ENCODE measurements at places on chromosomes 12 and 14.

DNA sequence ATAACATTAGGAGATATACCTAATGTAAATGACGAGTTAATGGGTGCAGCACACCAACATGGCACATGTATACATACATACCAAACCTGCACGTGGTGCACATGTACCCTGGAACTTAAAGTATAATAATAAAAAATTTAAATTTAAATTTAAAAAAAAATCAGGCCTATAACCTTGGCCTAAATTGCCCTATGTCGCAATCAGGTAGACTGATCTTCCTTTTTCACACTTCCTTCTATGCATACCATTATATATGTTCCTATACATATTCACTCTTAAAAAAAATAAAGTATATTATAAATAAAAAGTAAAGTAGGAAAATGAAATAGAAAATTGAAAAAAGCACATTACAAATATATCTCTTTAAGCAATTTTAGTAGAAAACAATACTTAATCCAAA, 117.7 kb upstream of the GARIN2 start:
- no peak for DNase-seq

GRCh38 chr12:53623548-53624385, 2.4 kb downstream of the ATF7 start:
- DNase-seq, result no peak

DNA sequence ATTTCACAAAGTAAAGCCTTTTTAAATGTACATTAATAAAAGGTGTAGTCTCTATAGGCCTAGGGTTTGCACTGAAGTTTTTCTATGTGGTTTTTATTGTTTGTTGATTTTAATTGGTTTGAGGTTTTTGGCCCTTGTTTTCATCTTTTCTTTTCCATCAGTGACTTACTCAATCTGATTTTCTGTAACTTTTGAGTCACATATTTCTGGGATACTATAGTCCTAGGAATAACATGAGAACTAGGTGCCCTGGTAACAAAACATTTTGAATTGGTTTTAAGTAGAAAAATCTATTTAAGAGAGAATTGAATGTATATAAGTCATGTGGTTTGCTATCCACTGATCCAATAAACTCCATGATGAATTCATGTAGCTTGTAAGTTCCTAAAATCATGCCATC, 311.9 kb downstream of the CEP128 start:
- no peak for DNase-seq

DNA sequence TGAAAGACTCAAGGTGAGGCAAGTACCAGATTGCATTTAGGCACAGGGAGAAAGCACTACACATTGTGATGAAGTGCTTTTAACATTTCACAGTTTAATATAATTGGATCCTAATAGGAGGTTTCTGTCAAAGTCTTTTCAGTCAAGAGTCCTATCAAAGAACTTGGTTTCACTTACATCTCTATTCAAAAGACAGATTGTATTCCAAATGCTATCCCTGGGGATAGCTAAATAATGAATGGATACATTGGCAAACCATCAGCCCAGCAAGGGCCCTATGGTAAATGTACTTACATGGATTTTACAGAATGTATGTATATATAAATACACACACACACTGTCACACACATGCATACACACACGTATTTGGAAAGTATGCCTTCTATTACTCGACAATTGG, 655.5 kb upstream of the FLRT2 start:
- no peak for DNase-seq

DNA sequence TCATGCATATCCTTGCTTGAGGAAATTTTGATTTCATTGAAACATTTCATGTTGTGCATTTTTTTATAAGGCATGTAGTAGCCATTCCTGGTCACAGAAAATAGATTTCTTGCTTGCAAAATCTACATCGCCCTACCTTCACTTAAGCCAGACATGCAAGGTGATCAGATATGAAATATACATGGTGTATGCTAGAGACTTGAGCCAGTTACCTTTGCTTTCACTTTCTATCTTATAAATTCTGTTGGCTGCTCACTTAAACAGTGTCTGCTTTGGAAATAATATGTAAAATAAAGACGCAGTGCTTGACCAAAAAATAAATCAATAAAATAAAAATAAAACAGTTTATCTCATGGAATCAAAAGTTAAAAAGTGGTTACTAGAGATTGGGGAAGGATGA, 136.5 kb downstream of the LRFN5 start:
- no peak for DNase-seq

- no peak for DNase-seq
These were observed 52.6 kb downstream of the GPHB5 start for GRCh38 chr14:63266106-63266505.

DNA sequence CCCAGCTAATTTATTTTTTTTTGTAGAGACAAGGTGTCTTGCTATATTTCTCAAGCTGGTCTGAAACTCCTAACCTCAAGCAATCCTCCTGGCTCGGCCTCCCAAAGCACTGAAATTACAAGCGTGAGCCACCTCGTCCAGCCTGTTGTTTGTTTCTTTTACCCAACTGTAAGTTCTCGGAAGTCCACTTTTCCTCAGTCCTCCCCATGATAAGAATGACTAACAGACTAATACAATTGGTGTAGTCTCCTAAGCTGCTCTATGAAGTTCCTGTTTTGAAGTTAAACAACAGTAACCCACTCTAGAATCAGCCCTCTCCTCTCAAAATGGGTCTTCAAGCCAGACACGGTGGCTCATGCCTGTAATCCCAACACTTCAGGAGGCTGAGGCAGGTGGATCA, 36.5 kb downstream of the HIGD1C start:
- no peak for DNase-seq

DNA sequence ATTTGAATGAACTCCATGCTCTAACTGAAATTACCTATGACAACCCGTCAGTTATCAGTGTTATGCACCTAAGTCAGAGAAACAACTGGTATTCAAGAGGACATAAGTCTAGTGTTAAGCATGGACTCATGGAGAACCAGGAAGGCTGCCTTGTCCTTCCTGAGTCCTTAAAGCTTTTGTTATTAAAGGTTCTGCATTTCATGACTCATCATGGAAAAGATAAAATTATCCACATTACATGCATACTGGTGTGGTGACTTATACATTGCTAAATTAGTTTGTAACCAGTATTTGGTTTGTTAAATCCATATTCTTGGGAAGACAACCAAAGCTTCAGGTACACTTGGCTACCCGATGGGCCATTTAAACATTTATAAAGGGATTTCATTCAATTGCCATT, 6.5 kb upstream of the OR4E1 start:
- DNase-seq, result no peak

GRCh38 chr14:29587761-29588470, 339.7 kb downstream of the PRKD1 start:
- DNase-seq, result no peak

DNA sequence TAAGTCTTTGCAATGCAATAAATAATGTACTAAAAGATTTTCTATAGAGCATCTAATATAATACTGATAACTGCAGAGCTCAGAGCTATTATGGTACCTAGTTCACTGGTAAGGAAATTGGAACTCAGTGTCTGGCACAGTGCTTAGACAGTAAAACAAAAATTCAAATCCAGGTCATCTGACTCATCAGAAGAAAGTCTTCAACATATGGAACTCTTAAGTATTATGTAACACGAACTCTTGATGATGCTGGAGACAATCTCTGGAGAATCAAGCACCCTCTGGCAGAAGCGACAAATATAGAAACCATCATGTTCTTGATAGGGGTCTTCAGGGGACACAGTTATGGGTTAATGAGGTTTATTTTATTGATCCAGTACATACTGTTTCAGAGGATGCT, 37.3 kb upstream of the TRHDE start:
- no peak for DNase-seq

DNA sequence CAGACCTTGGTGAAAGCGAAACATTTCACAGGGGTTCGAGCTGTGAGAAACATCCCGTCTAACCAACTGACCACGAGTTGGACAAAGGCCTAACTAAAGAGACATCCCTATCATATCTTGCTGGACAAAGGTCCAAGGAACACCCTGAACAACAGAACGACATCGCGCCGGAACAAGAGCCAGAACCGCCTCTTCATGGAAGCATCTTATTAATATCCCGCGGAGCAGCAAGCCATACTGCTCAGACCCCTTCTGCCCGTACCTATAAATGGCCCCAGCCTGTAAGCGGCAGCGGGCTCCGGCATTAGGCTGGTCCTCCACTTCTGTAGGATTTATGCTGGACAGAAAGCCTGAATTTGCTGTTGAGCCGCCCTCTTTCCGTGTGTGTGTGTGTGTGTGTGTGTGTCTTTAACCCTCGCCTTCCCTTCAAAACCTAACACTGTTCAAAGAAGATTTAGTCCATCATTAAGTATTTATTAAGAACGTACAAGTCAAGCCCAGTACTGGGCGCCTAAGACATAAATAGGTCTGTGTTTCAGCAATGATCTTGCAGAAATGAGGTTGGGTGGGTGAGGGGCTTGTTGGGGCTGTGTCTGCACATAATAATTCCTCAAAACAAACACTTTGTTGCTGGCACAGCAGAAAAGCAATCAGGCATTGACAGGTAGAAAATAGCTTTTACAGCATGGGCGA, 1.9 kb downstream of the SLC6A15 start:
- DNase-seq, result no peak

DNA sequence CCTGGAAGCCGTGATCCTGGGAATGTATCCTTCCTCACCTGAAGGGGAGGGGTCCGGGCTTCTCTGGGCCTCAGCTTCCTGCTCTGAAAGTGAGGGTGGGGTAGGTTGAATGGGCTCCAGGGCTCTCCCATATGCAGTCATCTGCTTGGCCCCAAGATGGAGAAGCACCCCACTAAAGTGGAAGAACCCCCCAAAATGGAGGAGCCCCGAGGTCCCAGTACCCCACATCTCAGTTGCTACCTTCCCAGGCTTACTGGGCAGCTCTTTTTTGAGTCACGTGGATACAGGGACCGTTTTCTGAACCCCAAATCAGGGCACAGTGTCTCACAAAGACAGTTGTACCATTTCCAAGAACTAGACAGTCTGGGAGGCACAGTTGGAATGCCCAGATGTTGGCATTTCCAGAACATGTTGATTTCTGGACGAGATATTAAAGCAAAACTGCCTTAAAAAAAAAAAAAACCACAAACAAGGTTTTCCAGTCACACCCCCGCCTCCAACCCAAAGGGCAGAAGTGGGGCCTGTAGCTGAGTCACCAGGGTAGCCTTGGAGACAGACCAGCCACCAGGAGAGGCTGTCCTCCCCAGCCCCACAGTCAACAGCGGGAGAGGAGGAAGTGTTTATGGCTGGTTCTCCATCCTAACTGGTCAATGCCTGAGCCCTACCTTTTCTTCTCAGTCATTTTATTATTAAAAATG, 12.1 kb downstream of the VASH1 start:
- no peak for DNase-seq

DNA sequence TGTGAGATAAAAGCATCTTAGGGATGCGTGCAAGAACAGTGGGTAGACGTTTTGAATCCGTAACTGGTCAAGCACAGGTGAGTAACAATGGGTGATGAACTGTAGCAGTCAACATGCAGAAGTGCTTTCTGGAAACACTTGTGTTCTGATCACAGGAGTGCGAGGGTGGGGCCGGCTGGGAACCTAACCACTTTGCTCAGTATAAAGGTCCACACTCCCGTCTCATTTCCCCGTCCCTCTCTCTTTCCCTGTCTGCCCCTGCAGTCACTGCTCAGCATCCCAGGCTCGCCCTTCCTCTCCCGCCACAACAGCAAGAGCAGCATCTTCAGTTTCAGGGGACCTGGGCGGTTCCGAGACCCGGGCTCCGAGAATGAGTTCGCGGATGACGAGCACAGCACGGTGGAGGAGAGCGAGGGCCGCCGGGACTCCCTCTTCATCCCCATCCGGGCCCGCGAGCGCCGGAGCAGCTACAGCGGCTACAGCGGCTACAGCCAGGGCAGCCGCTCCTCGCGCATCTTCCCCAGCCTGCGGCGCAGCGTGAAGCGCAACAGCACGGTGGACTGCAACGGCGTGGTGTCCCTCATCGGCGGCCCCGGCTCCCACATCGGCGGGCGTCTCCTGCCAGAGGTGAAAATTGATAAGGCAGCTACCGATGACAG, 127.1 kb downstream of the FIGNL2 start:
- DNase-seq, result peak; percentile 32

GRCh38 chr12:90575995-90576394, 379.0 kb downstream of the CCER1 start:
- DNase-seq, result no peak

DNA sequence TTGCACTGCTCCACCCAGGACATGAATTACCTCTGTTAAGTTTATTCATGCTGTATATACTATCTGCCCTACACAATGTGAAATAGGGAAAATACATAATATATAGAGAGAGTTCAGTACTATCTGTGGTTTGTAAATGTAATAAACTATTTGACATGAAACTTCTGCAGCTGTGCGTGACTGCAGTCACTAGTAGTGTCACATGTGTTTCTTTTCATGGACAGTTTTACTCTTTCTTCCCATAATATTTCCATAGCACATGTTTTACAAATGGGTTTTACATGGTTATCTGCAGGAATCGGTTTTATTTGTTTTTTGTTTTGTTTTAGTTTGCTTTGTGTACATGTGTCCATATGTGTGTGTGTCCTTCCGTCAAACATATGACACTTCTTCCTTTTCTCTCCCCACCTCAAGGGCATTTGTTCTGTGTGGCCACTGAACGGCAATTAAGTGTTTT, 1644.1 kb upstream of the FLRT2 start:
- DNase-seq, result no peak

DNA sequence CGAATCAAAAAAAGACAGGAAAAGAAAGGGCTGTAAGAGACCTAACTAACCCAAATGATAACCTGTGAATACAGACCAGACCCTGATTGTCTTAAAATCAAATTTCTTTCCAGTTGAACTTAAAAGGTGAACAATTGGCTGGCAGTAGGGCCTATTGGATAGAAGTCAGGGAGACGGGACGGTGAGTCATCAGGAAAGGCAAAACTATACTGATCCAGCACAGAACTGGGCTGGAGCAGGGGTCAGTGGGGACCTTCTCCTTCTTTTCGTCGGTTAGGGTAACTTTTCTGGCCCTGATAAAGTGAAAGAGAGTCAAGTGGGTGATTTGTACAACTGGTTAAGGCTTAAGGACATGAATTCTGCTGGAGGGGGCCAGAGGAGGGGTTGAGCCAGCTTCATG, 84.9 kb upstream of the OTX2 start:
- DNase-seq, result no peak

DNA sequence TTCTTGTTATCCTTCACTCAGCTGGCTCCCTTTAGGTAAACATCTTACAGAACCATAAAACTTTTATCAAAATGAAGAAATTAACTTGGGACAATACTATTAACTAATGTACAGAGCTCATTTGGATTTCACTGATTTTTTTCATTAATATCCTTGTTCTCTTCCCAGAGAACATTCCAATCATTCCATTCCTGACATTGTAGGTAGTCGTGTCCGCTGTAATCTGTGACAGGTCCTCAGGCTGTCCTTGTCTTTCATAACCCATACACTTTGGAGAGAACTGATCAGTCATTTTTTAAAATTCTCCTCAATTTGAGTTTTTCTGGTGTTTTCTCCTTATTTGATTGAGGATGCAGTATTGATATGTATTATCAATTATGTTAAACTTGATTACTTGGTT, 916.8 kb downstream of the GALC start:
- DNase-seq, result no peak

GRCh38 chr14:47427629-47428028, 247.8 kb downstream of the MDGA2 start:
- no peak for DNase-seq

Measured in activated CD8-positive, alpha-beta memory T cell treated with anti-CD3 and anti-CD28 coated beads for 1 hour (primary cell).